Dorsolateral prefrontal cortex (tissue), 122 donors: ENCODE measurements at places on chromosomes 13 and 19.

- DNase-seq: no peak
Observed at GRCh38 chr19:4814625-4815425, 16.7 kb downstream of the TICAM1 start.

GRCh38 chr19:45138303-45138751 lies 22.5 kb downstream of the NKPD1 start:
- DNase-seq: no peak

GRCh38 chr13:50357586-50358118 lies 342.4 kb downstream of the KCNRG start:
- DNase-seq: no peak

DNA sequence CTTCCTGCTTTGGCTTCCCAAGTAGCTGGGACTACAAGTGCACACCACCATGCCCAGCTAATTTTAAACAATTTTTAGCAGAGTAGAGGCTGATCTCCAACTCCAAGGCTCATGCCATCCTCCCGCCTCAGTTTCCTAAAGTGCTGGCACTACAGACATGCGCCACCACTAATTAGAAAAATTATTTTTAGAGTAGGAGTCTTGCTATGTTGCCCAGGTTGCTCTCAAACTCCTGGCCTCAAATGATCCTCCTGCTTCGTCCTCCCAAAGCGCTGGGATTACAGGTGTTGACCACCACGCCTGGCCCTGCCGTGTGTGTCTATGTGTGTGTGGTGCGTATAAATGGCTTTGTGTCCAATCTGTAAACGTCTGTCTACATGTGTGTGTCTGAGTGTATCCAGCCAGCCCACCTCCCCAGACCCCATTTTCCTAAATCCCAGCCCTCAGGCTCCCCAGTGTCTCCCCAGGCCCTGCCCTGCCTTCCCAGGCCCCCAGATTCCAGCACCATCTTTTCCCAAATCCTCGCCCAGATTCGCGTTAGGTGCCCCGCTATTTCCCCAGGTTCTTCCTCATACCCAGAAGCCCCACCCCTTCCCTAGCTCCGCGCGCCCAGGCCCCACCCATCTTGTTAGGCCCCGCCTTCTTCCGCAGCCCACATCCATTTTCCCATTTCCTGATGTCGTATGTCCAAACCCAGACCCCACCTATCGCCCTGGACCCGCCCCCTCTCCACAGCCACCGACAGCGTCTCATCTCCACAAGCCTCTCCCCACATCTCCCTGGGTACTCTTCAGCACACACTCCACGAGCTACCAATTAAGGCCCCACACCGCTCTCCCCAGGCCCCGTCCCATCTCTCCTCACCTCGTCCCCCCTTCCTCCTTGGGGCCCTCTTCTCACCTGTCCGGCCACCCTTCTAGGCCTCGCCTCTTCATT lies 24.9 kb downstream of the SLC8A2 start:
- DNase-seq: no peak

DNA sequence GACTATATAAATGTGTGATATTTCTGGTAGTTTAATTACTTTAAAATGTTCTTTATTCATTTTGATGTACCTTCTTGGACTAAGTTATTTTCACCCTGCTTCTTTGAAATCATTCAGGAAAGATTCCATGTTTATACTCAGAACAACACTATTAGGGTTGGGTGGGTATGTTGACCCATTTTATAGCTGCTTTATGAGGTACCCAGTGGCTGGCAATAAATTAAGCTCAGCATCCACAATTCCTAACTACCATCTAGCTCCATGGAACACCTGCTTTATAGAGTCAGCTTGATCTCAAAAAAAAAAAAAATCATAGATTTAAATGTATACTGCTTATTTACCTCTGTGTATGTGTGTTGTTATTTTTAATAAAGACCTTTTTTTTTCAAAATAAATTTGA lies 78.9 kb upstream of the ZNF91 start:
- DNase-seq: no peak
